ENCODE measurements at places on chromosomes 5 and 9. TPM values are rescaled to one million over a fixed set of nuclear protein-coding genes. Genes with fewer than 3 reads are reported as not detected.

The PAPPA gene
- total RNA-seq: 24.8 TPM

The AMBP gene
- 7.7 TPM for total RNA-seq

The PCDHB8 gene
- total RNA-seq: 0.32 TPM

The KLF4 gene
- total RNA-seq: 14.8 TPM

The TMC1 gene
- total RNA-seq: not detected

The ARHGEF37 gene
- total RNA-seq: 0.72 TPM

The SUB1 gene
- total RNA-seq: 263 TPM

The LRRC19 gene
- total RNA-seq: not detected

The DAPK1 gene
- total RNA-seq: 19.8 TPM

The RAD50 gene
- 35.9 TPM for total RNA-seq

The SLC6A18 gene
- not detected for total RNA-seq

The CFAP90 gene
- total RNA-seq: 0.59 TPM

The ARL14EPL gene
- 0.08 TPM for total RNA-seq

The PTGDS gene
- 0.59 TPM for total RNA-seq

The CRHBP gene
- 0.25 TPM for total RNA-seq

The SPRY4 gene
- total RNA-seq: 5.0 TPM

The SAPCD2 gene
- 25.3 TPM for total RNA-seq

The PRSS3 gene
- 13.6 TPM for total RNA-seq

The ADGRD2 gene
- not detected for total RNA-seq

The IDNK gene
- 6.7 TPM for total RNA-seq

The PCDHGC4 gene
- 0.05 TPM for total RNA-seq

The SPATA31A3 gene
- not detected for total RNA-seq

The CDKN2B-AS1 gene
- total RNA-seq: not detected

The TMEM252 gene
- not detected for total RNA-seq

The SPAG8 gene
- total RNA-seq: 0.58 TPM

The PCDHB11 gene
- total RNA-seq: 0.05 TPM

The PHF24 gene
- 0.10 TPM for total RNA-seq

The ENHO gene
- 2.1 TPM for total RNA-seq

The OR13C3 gene
- not detected for total RNA-seq

The ANKRD20A1 gene
- total RNA-seq: 1.0 TPM

The SAXO1 gene
- not detected for total RNA-seq

The SLC38A9 gene
- total RNA-seq: 23.6 TPM

The RARS1 gene
- 89.5 TPM for total RNA-seq
